Fibroblast of mammary gland (primary cell): ENCODE measurements at places on chromosomes 1 and 21.

DNA sequence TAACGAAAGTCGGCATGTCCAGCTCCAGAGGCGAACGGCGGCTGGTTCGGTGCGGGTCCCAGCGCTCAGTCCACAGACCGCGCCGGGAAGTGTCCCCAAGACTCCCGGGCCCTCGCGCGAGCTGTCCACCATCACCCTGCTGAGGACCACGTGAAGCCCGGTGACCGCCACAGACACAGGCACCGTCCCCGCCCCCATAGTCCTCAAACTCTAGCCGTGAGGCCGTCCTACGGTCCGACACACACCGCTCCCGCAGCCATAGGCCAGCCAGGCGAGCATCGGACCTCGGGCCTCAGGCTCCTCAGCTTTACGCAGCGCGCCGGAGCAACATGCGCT, 535 bp downstream of the SETD4 start:
- DNase-seq, result no peak

DNA sequence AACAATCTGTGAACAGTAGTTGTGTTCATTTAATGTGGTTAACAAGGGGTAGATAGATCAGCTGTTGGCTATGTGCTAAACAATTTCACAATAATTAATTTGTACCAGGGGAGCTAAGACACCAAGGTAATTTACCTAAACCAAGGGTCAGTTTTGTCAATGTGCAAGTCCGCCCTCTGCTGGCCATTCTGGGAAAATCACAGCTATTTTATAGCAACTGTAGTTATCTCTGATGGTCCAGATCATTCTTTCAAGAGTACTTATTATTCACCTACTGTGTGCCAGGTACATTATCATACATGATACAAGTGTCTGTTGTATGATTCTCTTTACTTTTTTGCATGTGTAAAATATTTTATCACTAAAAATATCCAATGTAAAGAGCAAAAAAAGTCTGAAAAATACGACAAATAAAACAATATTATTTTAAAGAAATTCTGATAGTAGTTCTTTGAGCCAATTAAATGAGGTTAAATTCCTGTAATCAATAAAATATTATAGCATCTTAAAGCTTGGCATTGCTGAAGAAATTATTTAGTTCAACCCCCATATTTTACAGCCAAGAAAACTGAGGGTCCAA, 312.3 kb upstream of the FAM78B start:
- DNase-seq, result peak; percentile 36

- no peak for DNase-seq
Measured at GRCh38 chr1:70483342-70483741, 72.3 kb downstream of the CTH start.

DNA sequence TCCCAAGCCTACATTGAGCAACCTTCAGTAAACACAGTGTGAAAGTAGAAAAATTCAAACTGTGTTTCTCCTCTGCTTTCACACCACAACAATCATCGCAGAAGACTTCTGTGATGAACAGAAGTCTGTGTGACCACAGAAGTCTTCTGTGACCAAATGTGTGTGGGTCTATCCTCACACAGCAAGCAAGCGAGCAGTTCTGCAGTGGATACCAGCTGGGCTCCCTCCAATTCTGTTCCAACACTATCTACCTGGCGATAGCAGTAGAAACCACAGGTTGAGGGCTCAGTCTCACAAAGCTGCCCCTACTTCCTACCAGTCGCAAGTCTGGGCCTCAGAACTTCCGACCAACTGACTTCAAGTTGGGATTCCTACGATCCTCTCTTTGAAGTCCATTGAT, 21.0 kb upstream of the RAP1A start:
- DNase-seq, result no peak

- no peak for DNase-seq
Measured at GRCh38 chr1:91006113-91006908, 15.5 kb downstream of the ZNF644 start.
